Dorsolateral prefrontal cortex (tissue), 122 donors: ENCODE measurements at places on chromosomes 5 and 9.

- DNase-seq = no peak
These were observed 125.2 kb upstream of the SMIM23 start for GRCh38 chr5:171660434-171660833.

DNA sequence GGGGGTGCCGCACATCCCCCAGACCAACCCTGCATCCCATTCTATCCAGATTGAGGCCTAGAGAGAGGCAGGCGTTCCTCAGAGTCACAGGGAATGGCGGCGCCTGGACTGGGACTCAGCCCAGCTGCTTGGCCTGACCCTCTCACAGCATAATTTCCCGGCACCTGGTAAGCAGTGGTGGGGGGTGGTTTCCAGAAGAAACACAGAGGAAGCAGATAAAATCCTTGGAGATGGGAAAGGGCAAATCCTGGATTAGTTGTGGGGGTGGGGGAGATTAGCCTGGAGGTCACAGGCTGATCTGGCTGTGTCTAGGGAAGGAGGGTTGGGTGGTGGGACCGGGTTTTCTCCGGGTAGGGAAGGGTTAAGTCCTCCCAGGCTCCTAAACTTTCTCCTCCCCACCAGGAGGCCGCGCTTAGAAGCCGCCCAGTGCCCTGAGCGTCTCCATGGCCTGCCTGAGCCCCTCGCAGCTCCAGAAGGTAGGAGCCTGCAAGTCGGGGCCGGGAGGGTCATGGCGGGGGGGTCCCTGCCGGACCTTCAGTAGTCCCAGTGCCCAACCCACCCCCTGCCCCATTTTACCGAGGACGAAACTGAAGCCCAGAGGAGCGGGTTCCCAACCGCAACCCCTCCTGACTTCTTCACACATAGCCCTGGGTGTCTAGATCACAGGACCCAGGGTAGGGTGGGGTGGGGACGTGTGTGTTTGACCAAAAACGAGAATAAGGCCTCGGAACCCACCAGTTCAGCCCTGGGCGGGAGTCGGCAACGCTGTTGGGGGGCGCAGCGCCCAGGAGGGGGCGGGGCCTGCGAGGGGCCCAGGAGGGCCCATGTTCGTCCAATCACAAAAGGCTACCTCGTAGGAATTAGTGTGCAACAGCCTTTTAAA, 1.3 kb downstream of the PHYHD1 start:
- no peak for DNase-seq

GRCh38 chr5:93708442-93708841, 33.0 kb downstream of the POU5F2 start:
- no peak for DNase-seq

- DNase-seq = no peak
These were observed 286.1 kb downstream of the IRX2 start for GRCh38 chr5:2465383-2465782.

- DNase-seq = no peak
These were observed 26.3 kb upstream of the FBP1 start for GRCh38 chr9:94665613-94666012.

GRCh38 chr5:138444774-138445546, 6.1 kb downstream of the REEP2 start:
- no peak for DNase-seq

- DNase-seq = no peak
These were observed 162.3 kb downstream of the DRD1 start for GRCh38 chr5:175281714-175282113.

- no peak for DNase-seq
These were observed 567.9 kb downstream of the TAF11L14 start for GRCh38 chr5:18202164-18202563.

DNA sequence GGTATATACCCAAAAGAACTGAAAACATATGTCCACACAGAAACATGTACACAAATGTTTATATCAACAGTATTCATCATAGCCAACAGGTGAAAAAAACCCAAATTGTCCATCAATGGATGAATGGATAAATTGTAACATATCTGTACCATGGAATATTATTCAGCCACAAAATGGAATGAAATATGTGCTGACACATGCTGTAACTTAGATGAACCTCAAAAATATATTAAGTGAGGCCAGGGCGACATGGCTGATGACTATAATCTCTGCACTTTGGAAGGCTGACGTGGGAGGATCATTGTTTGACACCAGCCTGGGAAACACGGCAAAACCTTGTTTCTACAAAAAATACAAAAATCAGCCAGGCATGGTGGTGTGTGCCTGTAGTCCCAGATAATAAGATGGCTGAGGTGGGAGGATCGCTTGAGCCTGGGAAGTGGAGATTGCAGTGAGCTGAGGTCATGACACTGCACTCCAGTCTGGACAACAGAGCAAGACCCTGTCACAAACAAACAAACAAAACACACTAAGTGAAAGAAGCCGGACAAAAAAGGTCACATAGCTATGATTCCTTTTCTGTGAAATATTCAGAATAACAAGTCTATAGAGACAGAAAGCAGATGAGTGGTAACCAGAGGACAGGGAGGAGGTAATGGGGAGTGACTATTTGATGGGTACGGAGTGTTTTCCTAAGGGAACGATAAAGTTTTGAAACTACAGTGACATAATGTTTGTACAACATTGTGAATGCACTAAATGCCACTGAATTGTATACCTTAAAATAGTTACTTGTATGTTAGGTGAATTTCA, 11.4 kb downstream of the KYAT1 start:
- no peak for DNase-seq

GRCh38 chr5:95809414-95809960, 13.0 kb downstream of the GLRX start:
- no peak for DNase-seq

DNA sequence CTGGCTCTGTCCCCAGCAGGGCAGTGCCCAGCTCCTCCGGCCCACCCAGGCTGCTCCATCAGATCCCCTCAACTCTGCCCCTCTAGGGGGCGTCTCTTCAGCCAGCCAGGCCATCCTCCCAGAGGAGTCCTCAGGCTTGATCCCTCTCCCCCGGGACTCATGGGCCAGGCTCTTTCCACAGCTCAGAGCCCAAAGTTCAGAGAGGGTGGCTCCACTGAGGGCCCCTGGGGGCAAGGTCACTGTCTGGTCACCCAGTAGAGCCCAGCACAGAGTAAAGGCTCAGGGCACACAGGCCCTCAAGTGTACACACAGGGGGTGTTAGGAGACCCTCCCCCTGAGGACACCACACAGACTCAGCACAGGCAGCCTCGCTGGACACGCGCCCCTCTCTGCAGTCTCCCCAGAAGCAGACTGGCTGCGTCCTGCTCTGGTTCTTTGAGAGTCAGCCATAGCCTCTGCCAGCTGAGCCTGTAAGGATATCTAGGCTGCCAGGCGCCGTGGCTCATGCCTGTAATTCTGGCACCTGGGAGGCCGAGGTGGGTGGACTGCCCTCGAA, 64.8 kb downstream of the PAX5 start:
- no peak for DNase-seq

GRCh38 chr9:91191411-91192380, 170.0 kb downstream of the AUH start:
- DNase-seq = no peak

- DNase-seq = no peak
These were observed 162.5 kb upstream of the GAS1 start for GRCh38 chr9:87109851-87110250.

- no peak for DNase-seq
These were observed 58.8 kb downstream of the HACD4 start for GRCh38 chr9:20972684-20973083.

DNA sequence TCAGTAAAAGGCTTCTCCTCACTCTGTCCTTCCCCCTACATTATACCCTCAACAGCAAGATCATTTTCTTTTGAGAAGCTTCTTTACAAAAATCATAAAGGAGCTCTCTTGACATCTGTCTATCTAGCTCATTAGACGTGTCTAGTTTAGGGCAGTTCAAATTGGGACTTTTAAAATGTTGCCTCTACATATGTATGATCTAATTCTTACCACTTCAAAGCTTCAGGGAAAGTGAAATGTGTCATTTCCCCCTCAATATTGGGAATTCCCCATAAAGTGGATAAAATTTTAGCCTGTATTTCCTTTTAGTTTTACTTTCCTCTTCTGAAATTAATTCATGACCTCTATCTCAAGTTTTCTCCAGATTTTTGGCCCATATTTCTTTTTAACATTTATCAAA, 323.7 kb downstream of the ARRDC3 start:
- DNase-seq = no peak

GRCh38 chr9:81562231-81563019, 126.9 kb downstream of the TLE1 start:
- no peak for DNase-seq

DNA sequence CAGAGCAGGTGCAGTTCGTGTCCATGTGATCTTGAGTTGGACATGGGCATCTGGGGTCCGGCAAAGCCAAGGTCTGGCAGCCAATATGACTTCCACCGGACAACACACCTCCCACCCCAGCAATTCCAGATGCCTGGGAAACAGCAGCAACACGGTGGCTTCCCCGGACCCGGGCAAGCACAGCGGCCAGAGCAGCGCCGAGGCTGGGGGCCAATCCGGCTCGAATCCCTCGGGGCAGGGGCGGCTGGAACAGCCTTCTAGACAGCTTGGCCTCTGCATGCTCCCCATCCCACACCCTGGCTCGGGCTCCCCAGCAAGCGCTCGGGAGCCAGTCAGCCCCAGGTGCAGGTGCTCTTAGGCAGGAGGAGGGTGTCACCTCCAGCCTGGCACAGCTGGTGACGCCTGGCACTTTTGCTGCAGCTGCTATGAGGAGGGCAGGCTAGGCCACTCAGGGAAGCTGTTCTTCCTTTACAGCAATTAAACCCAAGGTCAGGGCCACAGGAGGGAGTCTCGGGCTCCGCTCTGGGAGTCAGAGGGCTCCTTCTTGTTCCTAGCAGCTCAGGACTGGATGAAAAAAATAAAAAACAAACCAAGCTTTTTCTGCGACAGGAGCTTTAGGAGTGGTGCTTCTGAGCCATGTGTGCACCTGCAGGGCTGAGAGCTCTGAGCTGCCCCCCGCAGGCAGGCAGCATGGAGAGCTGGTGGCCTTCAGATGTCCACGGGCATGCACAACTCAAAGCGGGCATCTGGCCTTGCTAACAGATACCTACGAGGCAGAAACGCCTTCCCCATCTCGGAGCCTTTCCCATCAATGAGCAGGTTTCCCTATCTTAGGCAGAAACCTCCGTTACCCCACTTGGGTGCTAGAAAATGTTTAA, 28.2 kb downstream of the DBH start:
- DNase-seq = no peak

DNA sequence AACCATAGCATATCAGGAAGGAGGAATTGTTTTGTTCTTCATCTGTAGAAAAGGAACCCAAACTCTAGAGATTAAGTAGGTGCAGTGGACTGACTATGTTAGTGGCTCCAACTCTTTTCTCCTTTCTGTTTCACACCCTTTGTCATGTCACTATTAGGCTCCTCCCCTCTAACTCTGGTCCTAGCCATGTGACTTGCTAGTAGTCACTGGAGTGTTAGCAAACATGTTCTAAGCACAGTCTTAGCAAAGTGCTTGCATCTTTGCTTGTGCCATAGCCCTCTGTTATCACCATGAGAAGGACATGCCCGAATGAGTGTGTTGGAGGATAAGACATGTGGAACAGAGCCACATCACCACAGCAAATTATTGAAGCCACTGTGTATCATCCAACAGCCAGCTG, 55.4 kb upstream of the PPP3R2 start:
- DNase-seq = no peak
